Activated CD4-positive, CD25-positive, alpha-beta regulatory T cell treated with anti-CD3 and anti-CD28 coated beads, Interleukin-2, amount 50 U/mL, for 72 hours (primary cell): ENCODE measurements at places on chromosomes 6 and 20.

DNA sequence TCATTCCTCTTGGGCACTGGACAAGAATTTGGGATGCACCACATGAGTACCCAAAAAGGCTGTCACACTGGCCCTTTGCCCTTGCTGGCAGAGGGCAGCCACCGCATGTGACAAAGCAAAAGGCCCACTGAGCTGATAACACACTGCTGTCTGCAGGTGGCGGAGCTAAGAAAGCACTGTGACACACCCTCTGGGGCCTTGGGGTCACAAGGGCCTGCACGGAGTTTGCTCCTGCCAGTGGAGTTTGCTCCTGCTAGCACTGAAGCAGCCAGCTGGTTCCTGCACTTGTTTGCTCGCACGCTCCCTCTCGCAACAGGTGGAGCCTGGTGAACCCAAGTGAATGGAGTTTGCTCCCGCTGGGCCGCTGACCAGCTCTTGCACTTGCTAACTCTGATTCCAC, 132.6 kb downstream of the LCA5 start:
- DNase-seq, result no peak

- no peak for DNase-seq
Measured at GRCh38 chr6:32177183-32177787, 920 bp upstream of the RNF5 start.

- DNase-seq, result no peak
Measured at GRCh38 chr20:37521061-37521771, at the start of gene NNAT. Gene NNAT (plus strand): TSS chr20:37521250. CDS start chr20:37521332, 82 bp downstream.

GRCh38 chr6:109768485-109768884, 77.4 kb downstream of the FIG4 start:
- DNase-seq, result no peak

GRCh38 chr6:85977661-85978060, 335.0 kb upstream of the SYNCRIP start:
- no peak for DNase-seq
